ENCODE measurements at places on chromosomes 13 and 19.

GRCh38 chr19:49820125-49820524 is 2.0 kb downstream of the MED25 start:
- no peak for DNase-seq

- no peak for DNase-seq
Observed at GRCh38 chr19:54654447-54655321, 8.1 kb upstream of the LILRB4 start.

DNA sequence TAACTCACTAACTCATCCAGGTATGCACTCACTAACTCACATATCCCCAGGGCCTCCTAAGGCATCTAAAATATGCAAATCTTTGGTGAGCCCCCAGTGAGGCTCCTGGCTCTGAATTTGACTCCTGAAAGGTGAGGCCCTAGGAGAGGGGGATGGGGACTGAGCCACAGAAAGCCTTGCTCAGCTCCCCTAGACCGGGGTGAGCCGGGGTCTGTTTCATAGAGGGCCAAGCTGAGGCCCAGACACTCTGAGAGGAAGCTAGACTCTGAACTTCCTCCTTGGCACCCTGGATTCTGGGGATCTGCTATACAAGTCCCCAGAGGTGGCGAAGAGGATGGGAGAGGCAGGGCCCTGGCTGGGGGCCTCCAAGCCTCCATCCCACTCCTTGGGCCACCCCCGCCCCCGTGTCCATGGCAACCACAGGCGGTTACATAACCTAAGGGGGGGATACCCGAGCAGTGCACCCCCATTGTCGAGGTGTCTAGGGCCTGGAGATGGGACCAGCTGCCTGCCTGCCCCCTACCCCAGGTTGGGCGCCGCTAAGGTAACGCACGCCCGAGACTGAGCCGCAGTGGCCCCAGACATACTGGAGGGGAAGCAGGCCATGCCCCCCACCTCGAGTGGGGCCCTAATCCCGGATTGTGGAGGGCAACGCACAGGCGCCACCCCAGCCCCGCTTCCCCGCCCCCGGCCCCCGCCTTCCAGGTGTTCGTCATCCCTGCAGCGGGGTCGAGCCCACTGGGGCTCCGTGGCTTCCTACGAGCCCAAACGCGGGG is 646 bp downstream of the ABHD8 start:
- no peak for DNase-seq

DNA sequence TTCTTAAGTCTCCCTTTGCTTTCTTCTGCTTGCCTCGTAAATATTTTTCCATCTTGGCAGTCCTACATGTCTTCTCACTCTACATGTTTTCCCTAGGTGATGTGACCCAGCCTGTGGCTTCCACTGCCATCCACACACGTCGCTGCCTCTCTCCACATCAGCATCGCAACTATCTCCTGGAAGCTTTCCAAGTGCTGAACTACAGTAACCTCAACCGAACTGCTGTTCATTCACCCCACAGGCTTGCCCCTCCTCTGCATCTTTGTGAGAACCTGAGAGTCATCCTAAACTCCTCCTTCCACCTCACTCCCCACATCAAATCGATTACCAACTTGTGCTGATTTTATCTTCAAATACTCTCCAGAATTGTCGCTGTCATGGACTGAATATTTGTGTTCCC is 41.2 kb upstream of the USPL1 start:
- DNase-seq: no peak

GRCh38 chr13:54750521-54750920 is 1721.9 kb downstream of the OLFM4 start:
- DNase-seq: no peak
